ENCODE measurements at places on chromosomes 7 and 10.

DNA sequence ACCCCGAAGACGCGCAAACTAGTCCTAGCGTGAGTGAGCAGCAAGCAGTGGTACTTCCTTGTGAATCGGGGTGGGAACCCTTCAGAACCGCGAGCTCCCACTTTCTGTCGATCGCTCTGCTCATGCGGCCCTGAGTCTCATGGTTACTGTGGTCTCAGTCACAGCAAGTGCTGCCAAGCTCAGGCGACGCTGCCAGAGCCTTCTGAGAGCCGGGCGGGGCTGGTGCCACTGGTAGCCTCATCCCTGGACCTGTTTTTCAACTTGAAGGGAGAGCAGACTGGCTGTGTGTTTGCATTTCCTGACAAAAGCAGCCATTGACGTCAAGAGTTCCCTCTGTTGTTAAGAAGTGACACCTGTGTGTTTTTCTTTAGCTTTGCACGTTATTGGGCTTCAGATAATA is 32.9 kb upstream of the BHLHA15 start:
- no peak for DNase-seq

- no peak for DNase-seq
Observed at GRCh38 chr10:90930971-90931871, 10.3 kb upstream of the ANKRD1 start.

- DNase-seq, result no peak
Observed at GRCh38 chr7:150778014-150778737, 22.0 kb downstream of the TMEM176B start.

DNA sequence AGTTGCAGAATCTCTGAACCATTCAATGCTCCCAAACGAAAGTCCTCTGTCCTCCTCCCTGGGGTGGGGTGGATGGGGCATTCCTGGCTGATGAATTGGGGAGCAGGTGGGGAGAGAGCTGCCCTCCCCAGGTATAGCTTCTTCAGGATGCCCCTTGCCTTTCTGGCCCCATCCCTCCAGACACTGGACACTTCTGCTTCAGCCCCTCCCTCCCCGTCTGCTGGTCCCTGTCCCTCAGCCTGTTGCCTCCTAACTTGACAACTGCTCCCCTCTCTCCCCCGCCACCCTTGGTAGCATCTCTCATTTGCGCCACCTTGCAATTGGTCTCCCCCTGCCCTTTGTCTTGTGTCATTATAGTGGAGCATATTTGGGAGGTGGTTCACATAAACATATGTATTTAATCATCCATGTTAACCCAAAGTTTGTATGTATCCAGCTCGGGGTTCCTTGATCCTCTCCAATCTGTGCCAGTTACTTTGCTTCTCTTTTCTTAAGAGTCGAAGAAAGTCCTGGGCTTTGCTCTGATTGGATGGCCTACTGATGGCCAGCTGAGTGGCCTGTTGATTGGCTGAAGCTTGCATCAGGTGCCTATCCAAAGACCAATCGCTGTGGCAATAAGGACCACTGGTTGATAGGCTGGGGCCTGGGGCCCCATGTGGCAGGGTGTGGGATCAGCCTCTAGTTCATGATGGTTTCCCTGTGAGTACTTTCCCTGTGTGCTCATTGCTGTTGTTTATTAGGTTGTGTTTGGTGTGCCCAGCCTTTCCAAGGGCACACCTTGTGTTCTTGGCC is 4.0 kb upstream of the GCK start:
- no peak for DNase-seq

DNA sequence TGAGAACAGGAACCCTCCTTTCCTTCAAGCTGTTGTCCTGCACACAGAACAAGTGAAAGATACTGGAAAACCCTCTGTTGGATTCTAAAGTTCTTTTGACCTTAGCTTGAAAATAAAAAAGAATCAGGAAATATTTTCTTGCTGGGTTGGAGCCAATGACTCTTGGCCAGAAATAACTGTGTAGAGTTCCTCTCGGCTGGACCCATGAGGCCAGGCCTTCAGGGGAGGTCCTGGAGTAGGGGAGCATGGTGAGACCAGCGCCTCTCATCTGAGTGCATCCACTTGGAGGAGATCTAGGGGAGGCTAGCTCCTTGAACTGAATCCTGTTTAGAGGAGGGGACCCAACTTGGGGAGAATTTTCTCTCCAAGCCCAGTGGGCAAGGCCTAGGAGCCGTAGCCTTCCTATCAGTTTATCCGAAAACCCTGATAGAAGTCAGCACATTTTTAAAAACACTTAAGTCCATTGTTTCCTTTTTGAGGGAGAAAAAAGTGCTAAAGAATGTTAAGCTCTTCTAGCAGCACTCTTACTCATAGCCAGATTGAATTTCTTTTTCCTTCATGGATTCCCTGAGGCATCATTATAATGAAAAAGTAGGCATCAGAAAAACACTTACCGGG is 635.7 kb upstream of the ANKRD30A start:
- no peak for DNase-seq

GRCh38 chr7:74441801-74442200 is 11.9 kb upstream of the GTF2IRD1 start:
- no peak for DNase-seq

DNA sequence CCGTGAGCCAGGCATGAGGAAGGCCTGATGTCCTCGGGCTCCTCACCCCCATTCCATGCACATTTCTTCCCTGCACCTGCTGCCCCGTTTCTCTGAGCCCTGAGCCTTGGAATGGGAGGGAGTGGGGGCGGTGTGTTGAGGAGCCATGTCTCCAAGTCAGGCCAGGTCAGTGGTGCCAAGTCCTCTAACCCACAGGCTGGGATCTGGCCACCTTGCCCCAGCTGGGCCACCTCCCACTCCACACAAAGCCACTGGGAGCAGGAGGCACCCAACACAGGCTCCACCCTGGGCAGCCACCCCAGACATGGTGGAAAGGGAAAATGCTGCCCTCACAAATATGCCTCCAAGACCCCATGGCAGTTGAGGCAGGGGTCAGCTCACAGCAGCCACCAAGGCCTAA is 27.7 kb downstream of the ZCCHC24 start:
- DNase-seq, result no peak

- no peak for DNase-seq
Observed at GRCh38 chr7:96410126-96410839, 88.4 kb upstream of the SLC25A13 start.

- DNase-seq, result no peak
Observed at GRCh38 chr7:19090526-19090925, 26.9 kb downstream of the TWIST1 start.

DNA sequence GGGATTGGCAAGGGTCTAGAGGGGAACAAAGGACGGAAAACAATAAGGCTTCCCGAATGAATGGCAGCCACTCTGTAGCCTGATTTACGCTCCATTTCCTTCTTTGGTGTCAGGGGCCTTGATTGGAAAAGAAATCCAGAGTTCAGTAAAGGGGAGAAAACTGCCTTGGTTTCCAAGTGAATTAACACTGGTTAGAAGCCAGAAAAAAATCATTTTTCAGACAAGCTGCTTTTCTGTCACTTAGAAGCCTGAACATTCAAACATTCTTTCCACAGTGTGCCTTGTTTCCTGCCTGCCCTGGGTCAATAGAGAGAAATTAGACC is 283 bp upstream of the TRDMT1 start:
- DNase-seq, result no peak

DNA sequence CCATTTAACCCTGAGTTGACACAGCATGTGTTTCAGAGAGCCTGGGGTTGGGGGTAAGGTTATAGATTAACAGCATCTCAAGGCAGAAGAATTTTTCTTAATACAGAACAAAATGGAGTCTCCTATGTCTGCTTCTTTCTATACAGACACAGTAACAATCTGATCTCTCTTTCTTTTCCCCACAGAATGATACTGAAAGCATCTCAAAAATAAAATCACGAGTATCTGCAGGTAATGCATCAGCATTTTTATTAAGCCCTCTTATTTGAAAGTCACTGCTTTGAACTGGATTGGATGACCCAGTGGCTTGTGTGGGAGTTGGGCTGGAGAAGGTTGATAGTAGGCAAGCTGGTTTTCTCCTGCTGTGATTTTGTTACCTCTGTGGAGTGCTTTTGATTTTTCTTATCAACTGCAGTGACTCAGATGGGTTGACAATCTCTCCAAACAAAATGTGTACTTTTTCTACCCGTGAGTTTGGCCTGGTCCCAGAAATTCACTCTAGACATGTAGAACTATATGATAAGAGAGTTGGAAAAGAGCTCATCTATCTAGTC is 253.5 kb upstream of the PRKCQ start:
- DNase-seq, result no peak

All from stimulated activated CD4-positive, alpha-beta T cell treated with anti-CD3 and anti-CD28 coated beads, Interleukin-12 subunit alpha, Interleukin-12 subunit beta, amount 100 ng/mL, for 48 hours (primary cell).